Stimulated activated memory B cell treated with anti-CD40 and anti-IgM and Interleukin-4, amounts not matched to agents 10 μg/mL and 1 μg/mL and 100 μg/mL, for 72 hours (primary cell): ENCODE measurements at places on chromosomes 5 and 9.

- ATAC-seq = peak; percentile 95
Observed at GRCh38 chr5:88826646-88827585, 56.1 kb downstream of the MEF2C start.

GRCh38 chr5:91053741-91054025, 329.4 kb downstream of the ARRDC3 start:
- ATAC-seq = no peak

GRCh38 chr9:105313238-105313637, 68.8 kb downstream of the SLC44A1 start:
- no peak for ATAC-seq

DNA sequence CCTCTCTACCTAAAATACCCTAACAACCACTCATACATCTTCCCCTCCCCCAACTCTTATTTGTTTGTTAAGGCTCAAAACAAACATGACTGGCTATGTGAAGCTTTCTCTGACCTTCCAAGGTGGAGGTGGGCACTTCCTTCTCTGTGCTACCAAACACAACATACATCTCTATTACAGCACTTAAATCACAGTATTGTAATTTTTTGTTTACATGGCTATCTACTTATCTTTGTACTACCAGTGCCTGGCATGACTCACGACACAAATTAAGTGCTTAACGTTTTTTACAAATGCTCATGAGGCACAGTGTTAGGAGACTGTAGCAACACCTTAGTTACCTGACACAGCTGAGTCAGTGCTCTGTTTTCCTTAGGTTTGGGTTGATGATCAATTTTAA, 18.6 kb downstream of the HOMER1 start:
- no peak for ATAC-seq

- no peak for ATAC-seq
Observed at GRCh38 chr5:156624686-156625085, 225.4 kb upstream of the PPP1R2B start.

GRCh38 chr9:96323169-96323568, 21.2 kb upstream of the HSD17B3 start:
- ATAC-seq = no peak

DNA sequence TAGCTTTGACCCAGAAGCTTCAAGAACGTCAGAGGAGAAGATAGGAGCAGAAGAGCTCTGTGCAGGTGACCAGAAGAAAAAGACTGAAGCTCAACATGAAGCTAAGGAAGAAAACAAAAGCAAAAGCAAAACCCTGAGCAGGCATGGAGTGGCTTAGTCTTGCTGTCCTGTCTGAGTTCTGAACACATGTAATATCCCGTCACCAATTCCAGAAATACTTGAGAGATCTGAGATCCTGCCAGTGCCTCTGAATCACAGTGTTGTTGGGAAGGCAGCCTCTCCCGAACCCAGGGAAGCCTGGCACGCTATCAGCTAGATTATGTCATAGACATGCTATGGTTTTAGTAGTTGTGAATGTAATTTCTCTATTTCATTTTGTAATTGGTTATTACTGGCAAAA, 235.7 kb downstream of the ICE1 start:
- no peak for ATAC-seq

DNA sequence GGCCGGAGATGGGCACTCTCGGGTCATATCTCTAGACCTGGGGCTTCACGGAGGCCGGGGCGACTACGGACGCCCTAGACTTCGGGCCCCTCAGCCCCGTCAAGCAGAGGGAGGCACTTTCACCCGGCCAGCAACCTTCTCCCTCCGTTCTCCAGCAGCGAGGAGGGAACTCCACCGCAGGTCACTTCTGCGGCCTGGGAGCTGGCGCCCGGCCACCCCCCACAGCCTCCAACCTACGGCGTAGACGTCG, 201 bp downstream of the DOLK start:
- ATAC-seq = no peak

GRCh38 chr9:105050296-105050695, 122.3 kb upstream of the ABCA1 start:
- no peak for ATAC-seq

DNA sequence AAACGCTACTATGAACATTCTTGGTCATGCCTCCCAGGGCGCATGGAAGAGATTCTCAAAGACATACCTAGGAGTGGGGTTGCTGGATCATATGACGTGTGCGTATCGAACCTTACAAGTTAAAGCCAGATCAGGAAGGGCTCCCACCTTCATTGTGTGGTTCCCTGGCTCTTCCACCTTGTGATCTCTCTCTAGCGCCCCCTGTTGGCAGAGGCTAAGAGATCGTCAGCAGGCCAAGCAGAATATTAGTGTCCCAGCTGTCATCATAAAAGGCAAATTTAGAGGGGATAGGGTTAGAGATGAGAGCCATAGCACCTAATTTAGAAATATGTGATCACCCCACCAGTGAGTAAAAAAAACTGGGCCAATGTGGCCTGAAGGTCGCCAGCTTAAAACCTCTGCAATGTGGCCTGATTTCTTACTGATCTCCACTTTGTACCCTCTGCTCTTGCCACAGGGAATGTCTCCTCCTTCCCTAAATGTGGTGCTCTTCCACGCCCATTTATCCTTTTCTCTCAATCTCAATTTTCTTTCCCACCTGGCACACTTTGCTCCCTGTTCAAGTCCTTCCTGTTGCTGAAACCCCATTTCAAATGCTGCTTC, 91.7 kb upstream of the SHB start:
- ATAC-seq = no peak

GRCh38 chr9:87102126-87102525, 154.8 kb upstream of the GAS1 start:
- ATAC-seq = no peak

DNA sequence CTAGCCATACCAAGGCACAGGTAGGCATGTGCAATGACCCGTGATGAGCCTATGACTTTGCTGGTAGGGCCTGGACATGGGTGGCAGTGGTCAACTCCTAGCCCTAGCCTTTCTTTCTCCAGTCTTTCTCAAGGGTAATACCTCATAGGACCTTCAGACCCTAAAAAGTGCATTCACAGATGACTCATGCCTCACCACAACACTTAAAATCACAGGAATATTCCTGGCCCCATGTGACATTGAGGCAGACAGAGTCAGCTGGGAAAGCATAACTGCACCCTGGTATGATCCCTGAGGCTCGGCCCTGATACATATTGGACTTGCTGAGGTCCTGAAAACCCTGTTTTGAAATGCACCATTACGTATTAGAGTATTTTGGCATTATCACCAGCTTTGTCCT, 449.5 kb downstream of the HINT1 start:
- ATAC-seq = no peak

- peak; percentile 6 for ATAC-seq
Observed at GRCh38 chr9:111599955-111600343, 502 bp upstream of the PTGR1 start.

- peak; percentile 71 for ATAC-seq
Observed at GRCh38 chr9:93156475-93157008, 22.5 kb upstream of the NINJ1 start.

- ATAC-seq = no peak
Observed at GRCh38 chr5:128436749-128437188, 101.3 kb downstream of the FBN2 start.

DNA sequence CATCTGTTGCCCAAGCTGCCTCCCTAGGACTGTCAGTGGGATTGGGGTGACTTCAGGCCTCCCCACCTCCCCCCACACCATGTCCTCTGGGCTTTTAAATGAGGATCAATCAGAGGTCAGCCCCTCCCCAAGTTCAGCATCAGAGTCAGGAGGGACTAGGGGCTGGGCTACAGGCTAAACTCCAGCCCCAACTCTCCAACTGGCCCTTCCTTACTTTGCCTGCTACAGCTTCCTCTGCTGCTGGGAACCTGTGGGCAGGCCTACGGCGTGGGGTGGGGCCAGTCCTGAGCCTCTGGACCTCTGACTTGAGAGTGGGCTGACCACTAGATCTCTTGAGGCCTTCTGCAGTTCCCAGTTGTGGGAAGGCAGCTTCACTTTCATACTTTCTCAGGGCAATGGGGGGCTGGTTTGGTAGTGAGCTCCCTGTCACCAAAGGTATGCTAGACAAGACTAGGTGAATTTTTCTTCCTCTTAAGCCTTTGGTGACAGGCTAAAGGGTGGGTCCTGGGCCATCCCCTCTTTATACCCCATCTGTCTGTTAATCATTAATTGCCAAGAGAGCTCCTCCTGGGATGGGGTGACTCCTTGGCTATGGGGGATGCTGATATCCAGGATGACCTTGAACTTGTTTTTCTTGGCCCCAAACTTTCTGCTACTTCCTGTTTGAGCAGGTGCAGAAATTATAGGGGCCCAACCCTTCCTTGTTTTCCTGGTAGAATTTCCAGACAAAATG, 10.8 kb upstream of the DAB2IP start:
- ATAC-seq = no peak

- ATAC-seq = no peak
Observed at GRCh38 chr5:38607396-38607795, 51.0 kb upstream of the LIFR start.

DNA sequence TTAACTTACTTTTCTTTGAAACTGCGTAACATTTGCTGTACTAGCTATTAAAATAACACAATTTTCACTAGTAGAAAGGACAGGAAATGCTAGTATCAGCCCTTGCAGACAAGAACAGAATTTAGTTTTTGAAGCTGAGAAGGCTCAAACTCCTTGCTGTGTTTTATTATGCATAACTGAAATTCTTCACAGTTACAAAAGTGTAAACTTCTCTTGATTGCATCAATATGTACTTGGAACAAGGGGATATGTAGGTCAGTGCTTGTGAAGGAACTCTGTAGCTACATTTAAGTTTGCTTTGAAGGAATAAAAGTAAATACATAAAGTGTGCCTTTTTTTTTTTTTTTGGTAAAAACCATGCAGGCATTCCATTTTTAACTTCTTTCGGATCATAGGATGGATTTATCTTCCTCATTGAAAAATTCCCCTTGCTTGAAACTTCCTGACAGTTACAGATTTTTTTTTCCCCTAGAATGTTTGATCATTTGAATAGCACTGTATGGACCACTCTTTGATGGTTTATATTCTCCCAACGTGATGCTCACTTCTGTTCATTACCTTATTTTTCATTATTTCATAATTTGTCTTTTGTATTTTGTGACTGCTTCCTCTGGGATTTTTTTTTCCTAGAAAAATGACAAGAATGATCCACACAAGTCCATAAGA, 94.9 kb upstream of the DAB2 start:
- no peak for ATAC-seq

- no peak for ATAC-seq
Observed at GRCh38 chr5:142743592-142744441, 26.4 kb upstream of the ARHGAP26 start.

DNA sequence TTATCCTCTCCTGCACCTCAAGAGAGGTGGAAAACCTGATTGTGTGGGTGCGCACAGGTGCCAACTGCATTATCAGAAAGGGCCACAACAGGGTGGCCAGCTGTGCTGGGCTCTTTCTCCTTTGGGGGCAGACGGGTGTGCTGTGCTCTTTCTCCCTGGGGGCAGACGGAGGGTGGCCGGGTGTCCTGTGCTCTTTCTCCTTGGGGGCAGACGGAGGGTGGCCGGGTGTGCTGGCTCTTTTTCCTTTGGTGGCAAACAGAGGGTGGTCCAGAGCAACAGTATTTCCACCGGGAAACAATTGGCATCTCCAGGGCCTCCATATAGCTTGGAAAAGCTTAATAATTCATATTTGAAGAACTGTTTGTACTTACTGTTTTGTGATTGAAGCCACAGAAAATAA, 6.8 kb downstream of the LMX1B start:
- no peak for ATAC-seq

DNA sequence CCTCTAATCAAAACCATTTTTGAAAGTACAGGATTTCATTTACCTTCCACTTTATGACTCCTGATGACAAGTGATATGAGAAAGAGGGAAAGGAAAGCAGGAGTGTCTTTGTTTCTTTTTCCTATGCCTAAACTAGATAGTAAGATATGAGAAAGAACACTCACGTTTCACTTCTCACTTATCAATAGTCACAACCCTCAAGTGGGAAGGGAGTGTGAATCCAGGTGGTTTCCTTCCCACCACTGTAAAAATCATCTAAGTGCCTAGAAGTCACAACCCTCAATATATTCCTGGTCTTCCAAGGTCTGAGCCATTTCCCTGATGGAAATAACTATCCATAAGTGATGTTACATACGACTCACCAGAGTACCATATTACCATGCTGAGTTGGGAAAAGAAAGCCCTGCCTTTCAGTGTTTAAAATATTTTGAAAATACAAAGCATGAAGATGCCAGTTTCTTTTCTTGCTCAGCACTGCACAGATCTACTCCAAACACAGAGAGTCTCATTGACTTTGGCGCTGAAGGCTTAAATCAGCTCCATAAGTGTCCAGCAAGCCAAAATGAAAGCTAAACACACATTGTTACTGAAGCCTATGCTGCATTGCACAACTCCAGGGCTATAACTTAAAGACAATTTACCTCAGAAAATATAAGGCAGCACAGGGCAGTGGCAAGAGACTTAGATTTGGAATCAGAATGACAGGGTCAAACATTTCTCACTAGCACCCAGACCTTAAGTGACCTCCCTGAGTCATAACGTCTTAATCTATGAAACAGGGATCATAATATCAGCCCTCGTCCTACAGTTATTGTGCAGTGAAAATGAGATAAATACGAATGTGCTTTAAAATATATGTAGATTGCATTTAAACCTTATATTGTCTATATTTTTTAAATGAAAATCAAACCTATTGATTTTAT, 301.2 kb downstream of the KIAA0825 start:
- no peak for ATAC-seq

GRCh38 chr9:20640331-20641187, 18.3 kb upstream of the MLLT3 start:
- ATAC-seq = peak; percentile 97

DNA sequence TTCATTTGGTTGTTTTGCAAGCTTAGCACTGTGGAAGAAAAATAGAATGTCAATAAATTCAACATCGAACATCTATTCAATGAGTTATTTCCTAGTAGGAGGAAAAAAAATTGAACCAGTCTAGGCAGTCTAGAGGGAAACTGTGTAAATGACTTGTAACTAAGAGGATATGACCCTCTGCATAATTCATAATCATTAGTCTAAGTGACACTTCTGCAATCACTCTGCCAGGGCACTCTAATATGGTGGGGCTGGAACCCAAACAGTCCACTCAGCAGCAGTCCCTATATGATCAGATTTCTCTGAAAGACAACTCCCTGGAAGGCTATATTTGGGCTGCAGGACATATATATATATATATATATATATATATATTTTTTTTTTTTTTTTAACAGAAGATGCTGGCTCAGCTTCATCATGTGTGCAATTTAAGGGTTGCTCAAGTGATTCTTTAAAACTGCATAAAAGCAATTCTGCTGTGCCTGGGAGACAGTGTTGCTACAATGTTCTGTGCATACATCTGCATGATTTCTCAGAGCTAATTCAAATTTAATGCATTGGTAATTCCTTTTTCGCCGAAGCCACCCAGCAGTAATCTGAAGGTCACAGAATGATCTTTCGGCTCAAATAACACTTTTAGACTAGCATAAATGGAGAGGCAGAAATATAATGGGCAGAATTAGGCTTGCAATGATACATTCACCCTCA, 482.1 kb upstream of the ZNF608 start:
- no peak for ATAC-seq

DNA sequence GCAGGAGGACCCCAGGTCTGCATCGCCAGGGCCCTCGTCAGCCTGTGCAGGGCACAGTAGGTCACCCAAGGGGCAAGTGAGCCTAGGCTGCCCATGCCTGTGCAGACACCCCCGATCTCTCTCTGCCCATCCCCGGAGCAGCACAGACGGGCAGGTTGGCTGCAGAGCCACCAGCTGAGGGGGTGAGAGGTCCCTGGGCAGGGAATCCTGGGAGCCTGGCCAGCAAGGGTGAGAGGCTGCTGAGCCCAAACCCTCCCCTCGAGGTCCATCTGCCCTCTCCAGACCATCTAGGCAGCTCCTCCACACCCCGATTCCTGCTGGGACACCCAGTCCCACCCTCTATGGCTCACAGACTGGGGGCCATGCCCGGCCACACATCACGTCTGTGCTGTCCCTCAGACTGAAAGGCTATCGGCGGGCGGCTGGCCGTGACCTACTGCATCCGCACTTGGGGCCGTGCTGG, 2.8 kb upstream of the DPP7 start:
- no peak for ATAC-seq
